Dermis blood vessel endothelial cell (primary cell): ENCODE measurements at places on chromosomes 12 and 14. TPM values are rescaled to one million over a fixed set of nuclear protein-coding genes. Genes with fewer than 3 reads are reported as not detected.

DNA sequence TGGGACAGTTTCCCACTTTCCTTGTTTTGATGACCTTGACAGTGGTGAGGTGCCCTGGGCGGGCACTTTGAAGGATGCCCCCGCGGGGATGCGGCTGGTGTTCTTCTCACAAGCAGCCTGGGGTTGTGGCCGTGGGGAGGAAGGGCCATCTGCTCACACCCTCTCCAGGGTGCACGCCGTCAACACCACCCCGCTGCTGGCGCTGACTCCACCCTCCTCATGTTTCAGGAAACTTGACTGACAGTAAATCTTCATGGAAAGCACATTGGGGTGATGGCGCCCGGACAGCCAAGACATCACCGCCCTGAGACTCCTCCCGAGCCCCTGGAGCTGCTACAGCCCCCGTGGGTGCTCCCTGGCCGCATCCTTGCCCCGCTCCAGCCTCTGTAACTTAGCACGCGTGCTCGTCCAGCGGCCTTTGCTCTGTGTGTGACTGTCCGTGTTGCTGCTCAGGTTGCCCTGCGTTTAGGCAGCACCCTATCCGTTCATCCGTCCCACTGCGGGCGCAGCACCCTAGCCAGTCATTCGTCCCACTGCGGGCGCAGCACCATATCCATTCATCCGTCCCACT is 150.2 kb upstream of the C14orf180 start:
- no peak for DNase-seq

Gene PRPF39
- 28.9 and 44.4 TPM in 2 replicates for total RNA-seq

DNA sequence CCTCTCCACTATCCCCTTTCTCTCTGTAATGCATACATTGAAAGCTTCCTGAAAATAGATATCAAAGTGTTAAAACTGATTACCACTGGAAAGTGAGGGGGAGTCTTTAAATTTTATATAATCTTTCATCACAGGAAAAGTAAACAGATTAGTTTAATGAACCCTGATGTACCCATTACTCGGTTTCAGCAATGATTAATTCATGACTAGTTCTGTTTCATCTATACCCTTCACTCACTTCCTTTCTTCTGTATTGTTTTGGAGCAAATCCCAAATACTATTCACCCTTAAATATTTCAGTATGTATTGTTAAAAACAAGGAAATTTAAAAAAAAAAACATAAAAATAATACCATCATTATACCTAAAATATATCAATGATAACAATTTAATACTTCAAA is 67.3 kb upstream of the TMCC3 start:
- DNase-seq: no peak

Gene FBLN5
- total RNA-seq: 0.51 and 0.98 TPM in 2 replicates

DNA sequence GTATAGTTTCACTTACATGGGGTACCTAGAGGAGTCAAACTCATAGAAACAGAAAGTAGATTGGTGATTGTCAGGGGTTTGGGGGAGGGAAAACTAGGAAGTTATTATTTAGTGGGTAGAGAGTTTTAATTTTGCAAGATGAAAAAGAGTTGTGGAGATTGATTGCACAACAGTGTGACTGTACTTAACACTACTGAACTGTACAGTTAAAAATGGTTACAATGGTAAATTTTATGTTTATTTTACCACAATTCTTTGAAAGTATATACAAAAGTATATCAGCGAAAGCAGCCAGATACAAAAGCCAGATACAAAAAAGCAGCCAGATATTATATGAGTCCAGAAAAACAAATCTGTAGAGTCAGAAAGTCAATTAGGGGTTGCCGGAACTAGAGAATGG is 247.6 kb downstream of the IPO8 start:
- DNase-seq: no peak

DNA sequence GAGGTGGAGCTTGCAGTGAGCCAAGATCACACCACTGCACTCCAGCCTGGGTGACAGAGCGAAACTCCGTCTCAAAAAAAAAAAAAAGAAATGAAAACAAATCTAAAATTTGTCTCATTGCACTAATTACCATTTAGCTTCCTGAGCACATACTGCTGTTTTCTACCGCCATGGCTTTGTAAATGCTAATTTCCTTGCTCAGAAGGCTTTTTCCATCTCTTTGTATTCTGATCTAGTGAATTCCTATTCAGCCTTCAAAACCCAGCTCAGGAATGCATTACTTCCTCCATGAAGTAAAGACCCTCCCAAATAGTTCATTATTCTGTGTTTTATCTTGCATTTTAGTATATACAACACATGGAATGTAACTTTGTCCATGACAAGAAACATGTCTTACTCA is 33.6 kb downstream of the CEP83 start:
- no peak for DNase-seq

DNA sequence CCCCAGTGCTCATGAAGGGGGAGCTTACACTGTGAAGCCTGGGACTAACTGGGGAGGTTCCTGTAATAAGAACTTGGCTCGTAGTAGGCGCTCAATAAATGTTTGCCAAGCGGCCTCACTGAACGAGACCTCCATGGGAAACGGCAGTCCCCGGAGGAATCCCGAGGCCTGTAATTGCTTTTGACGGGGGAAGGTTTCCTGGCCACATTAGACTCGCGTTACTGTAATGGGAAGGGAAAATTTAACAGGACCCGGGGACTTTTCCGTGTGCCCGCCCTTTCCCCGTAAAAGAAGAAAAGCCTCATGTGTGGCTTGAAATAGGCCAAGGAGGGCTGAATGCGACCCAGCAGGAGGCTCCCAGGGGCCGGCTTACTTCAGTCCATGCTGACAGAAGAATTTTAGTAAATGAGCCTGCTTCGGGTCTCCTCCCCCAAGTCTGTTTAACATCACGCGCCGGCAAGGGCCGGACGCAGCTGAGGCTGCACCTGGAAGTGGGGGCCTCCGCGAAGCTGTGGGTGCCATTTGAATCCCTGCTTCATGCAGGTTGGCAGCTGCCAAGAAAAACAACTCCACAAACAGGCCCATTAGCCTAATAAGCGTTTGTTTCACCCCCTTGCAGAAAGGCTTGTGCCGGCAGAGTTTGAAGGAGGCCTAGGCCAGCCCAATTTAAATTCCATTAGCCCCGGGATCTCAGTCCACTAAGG is 39.8 kb upstream of the PWP1 start:
- peak; percentile 93 for DNase-seq

Gene RPL10L
- total RNA-seq: not detected in 2 replicates

Gene TMPRSS12
- total RNA-seq: not detected in 2 replicates

GRCh38 chr12:92930421-92930820 is 1.3 kb upstream of the EEA1 start:
- no peak for DNase-seq

Gene NFE2
- total RNA-seq: not detected in 2 replicates

GRCh38 chr14:104361101-104361591 is 218.4 kb upstream of the C14orf180 start:
- DNase-seq: no peak

GRCh38 chr12:58176296-58176869 is 235.0 kb downstream of the ATP23 start:
- peak; percentile 46 for DNase-seq

- peak; percentile 85 for DNase-seq
Measured at GRCh38 chr14:68727315-68728047, 65.4 kb downstream of the ZFP36L1 start.

Gene GLI1
- 0.17 and 0.47 TPM in 2 replicates for total RNA-seq

Gene TAS2R14
- 0.74 and 2.0 TPM in 2 replicates for total RNA-seq

GRCh38 chr12:27619308-27619707 is 76.9 kb upstream of the REP15 start:
- DNase-seq: peak; percentile 90

Gene EP400
- 9.7 and 20.3 TPM in 2 replicates for total RNA-seq

Gene ZNF410
- total RNA-seq: 60.1 and 71.6 TPM in 2 replicates

Gene DIO2
- total RNA-seq: 0.51 TPM in 1 of 2 replicates, not detected in the other

Gene LMBR1L
- 101 and 122 TPM in 2 replicates for total RNA-seq

Gene MSI1
- total RNA-seq: not detected in 2 replicates

Gene P2RX2
- 0.17 TPM in 1 of 2 replicates, not detected in the other for total RNA-seq

DNA sequence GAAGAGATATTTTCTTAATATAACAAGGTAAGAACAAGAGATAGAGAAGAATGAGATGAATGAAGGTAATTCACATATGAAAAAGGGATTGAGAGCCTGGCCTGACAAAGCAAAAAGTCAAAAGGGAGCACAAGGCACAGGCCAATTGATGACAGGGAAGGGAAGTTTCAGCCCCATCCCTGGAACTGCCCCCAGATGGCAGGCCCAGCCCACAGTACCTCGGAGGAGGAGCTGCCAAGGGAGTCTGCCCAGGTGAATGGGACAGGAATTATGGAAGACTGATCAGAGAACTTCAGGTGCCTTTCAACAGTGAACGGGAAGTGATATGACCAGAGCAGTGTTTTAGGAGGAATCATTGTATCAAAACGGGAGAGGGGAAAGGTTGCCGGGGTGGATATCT is 15.7 kb downstream of the SNRPF start:
- no peak for DNase-seq

Gene IFNG
- total RNA-seq: not detected in 2 replicates

- no peak for DNase-seq
Measured at GRCh38 chr14:73997944-73998447, 21.1 kb downstream of the ENTPD5 start.

- no peak for DNase-seq
Measured at GRCh38 chr12:39805651-39806050, 186.0 kb upstream of the ABCD2 start.
